ENCODE measurements at places on chromosomes 3 and 15.

DNA sequence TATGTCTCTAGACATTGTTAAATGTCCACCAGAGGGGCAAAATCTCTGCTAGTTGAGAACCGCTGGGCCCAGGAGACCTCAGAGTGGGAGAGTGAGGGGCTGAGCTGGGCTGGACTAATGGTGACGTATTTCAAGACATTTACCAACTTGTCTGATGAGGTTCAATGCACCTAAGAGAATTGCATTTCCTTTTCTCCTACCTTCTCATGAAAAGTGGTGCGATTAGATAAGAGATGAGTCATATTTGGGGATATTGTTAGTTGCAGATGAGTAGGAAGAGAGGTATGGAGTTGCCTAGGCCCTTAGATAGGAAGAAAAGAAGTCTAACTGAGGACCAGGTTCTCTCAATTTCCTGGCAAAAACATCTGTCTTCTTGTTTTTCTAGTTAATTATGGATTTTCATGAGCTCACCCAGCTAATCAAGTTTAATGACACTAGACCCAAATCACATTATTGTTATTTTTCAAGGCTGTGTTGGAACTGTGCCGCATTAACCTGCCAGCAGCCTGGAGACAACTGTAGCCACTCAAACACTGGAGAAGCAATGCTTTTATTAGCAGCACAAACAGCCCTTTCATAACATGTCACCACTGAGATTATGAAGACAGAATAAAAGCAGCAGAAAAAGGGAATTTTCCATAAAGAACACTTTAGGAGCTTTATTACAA, 144.2 kb downstream of the PDCD6IP start:
- DNase-seq, result no peak

- DNase-seq, result no peak
These were observed 100.8 kb downstream of the TPRG1 start for GRCh38 chr3:189272500-189273119.

DNA sequence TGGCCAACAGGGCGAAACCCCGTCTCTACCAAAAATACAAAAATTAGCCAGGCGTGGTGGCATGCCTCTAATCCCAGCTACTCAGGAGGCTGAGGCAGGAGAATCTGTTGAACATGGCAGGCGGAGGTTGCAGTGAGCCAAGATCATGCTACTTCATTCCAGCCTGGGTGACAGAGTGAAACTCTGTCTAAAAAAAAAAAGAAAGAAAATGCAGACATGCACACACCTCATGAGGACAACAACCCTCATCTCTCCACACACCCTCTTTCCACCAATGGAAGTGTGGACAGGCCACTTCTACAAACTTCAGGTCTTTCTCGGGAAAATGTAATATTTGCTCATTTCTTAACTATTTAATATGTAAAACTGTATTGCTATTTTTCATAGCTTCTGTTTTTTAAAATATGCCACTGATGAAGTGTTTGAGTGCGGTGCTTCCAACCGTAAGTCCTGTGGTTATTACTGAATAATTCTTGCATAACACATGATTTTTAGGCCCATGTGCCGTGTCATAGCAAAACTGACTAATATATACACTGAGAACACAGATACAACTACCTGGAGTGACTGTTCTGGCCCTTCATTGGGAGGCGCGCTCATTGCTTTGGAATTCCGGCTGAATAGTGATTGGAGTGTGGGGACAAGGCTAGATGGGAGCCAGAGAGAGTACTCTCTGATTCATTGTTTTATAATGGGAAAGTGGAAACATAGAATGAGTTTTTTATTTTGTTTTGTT, 23.1 kb downstream of the LRRC31 start:
- DNase-seq, result no peak

GRCh38 chr3:53804697-53805462, 41.3 kb downstream of the CHDH start:
- DNase-seq, result no peak

DNA sequence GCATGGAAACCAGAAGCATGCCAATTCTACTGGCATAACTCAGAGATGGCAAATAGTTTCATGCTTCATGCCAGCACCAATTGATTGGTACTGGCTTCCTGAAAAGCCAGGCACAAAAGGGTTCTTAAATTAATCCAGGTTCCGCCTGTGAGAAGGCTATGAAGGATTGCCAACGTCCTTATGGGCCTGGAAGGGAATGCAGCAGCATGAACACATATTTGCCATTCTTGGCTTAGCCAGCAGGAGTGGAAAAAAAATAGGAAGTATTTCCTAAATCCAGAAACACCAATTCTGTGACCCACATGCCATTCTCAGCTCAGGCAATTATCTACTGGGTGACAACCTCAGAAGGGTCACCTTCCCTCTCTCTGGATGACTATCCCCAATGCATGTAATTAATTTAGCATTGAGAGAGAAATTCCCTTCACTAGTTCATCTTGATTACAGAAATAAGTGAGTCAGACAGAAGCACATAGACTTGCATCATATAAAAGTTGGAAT, 36.0 kb downstream of the ADAMTS9 start:
- DNase-seq, result no peak

DNA sequence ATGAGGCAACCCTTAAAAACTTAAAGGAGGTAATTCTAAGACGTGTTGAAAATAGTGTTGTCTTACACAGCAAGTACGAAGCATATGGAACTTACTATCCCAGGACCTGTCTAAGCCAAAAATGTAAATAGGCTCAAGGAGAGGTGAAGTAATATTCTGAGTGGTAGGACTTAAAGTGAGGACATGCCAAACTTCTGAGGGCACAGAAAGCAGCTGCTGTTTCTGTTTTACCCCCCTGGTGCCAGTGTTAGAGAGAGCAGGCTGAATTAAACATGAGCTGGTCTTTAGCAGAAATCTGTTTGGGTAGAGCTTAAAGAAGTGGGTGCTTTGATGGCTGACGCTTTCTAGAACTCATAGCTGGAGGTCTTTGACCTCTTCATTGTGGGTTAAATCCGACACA, 149.7 kb upstream of the NPHP3 start:
- DNase-seq, result no peak

DNA sequence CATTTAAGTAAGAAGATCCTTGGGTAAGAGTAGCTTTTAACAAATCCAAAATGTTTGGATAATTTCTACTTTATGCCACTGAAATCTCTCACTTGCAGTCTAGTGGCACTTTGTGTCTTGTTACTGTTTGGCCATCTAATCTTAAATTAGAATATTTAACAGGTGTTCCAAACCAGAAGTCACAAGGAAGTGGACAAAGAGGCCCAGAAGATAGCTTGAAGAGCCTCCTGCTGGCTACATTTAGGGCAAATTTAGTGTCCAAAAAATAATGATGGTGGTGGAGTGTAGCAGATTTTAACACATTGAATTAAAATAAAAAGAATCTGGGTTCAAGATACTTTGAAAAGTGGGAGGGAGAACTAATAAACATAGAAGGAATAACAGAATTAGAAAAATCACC, 172.2 kb downstream of the GHSR start:
- no peak for DNase-seq

- no peak for DNase-seq
These were observed 63.9 kb upstream of the GATA2 start for GRCh38 chr3:128556907-128557306.

- DNase-seq, result no peak
These were observed 725.4 kb upstream of the DPPA4 start for GRCh38 chr3:110062716-110063115.

DNA sequence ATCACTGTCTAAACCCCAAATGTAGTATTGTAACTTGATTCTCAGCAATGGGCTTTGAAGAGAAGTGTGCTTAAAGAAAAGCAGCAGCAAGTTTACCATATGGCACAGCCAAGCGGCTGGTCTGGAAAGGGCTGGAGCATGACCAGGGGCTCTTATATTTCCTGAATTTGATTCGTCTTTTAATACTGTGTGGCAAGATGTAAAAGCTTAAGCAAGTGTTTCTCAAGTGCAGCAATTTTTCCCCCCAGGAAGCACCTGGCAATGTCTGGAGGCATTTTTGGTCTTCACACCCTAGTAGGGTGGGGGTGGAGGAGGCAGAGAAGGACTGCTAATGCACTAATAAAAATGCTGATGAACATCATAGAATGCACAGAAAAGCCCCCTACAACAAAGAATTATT, 397.9 kb downstream of the NTRK3 start:
- DNase-seq, result no peak

GRCh38 chr3:49343163-49343562, 3.3 kb upstream of the USP4 start:
- peak; percentile 61 for DNase-seq

DNA sequence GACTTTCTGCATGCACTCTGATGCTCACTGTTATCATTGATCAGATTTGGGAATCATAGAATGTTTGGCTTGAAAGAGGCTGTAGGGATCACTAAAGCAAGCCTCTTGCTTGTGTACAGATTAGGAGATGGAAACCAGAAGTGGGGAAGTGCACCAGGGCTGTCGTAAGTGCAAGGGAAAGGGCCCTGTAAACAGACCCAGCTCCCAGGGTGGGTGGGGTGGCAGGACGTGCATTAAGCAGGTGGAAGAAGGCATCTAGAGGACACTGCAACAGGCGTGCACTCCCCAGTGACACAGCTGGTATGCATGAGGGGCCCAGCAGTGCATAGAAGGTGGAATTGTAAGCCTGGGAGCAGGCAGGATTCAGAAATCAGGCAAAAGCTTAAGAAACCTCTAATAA, 58.0 kb upstream of the SLC7A14 start:
- no peak for DNase-seq

DNA sequence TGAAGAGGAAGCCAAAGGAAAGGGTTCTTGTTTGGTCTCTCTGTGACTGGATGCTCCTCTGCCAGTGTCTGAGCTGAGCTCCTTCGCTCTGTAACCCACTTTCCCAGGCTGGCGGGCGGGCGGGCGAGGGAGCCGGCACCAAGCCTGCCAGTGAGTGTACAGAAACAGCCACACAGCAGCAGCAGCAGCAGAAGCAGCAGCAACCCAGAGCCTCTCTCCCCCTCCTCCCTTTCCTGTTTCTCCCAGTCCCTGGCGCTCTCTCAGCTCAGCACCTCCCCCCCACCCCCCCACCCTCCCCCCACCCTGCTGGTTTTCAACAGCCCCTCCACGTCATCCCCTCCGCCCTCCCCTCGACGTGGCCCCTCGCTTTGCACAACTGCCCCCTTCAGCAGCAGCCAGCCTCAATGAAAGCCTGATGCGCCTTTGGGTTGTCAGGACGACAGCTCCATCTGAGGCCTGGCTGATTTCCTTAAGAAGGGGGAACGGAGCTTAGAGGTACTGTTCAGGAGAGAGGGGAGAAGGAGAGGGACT, at the start of gene LSAMP:
LSAMP (minus strand) TSS at position 177 of the 531 bp plus-strand sequence.
- DNase-seq, result no peak

DNA sequence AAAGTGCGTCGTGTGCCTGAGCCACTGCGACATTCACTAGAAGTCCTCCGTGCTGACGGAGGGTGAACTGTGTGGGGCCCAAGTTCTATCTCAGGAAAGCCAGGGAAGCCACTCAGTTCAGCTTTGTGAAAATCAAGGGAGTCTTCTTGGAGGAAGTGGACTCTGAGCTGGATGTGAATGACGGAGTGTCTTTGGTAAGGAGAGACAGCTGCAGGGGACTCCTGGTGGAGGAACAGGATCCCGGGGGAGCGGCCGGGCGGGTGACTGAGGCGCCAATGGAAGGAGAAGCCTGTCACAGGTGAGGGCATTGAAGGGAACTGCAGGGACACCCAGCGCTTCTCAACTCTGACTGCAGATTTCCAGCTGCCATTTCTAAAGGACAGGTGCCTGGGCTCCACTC, 75.6 kb downstream of the APBA2 start:
- no peak for DNase-seq

DNA sequence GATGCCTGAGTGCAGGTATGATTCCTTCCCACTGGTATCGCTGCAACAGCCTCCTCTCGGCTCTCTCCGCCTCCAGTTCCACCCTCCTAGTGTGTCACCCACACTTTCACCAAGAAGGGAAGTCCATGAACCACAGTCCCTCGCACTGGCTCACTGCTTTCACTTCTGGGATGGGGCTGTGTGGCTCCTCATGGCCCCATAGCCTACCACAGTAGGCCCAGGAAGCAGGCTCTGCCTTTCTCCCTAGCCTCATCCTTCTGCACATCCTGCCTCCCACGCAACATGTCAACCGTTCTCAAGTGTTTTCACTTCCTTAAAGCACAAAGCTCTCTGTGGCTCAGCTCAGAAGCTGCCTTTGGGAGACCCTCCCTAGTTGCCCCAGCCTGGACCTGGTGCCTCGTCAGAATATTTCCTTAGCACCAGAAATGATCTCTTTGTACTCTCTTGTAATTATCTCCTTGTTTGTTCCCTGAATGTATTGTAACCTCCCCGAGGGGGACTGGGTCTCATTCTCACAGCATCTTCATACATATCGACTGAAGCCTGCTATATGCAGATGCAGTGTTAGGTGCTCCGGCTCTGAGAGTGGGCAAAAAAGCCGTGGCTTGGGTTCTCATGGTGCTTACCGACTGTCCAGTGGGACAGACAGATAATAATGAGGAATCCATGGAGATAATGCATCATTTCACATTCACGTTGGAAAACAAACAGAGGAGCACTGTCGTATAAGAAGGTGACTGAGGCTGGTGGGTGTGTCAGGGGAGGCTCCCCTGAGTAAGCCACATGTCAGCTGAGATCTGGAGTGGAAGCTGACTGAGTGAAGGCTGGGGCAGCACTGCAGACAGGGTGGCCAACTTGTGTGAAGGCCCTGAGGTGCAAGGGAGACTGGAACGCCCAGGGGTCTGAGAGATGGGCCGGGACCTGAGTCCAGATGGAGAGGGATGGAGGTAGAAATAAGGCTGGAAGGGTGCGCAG, 107.1 kb downstream of the DGKG start:
- DNase-seq, result peak; percentile 65

All from GDM1 (cell line).